ENCODE measurements at places on chromosomes 2 and 18. TPM values are rescaled to one million over a fixed set of nuclear protein-coding genes. Genes with fewer than 3 reads are reported as not detected.

Gene TGIF1
- 101 TPM for total RNA-seq

Gene CELF4
- not detected for total RNA-seq

Gene AMER3
- not detected for total RNA-seq

Gene ARHGAP15
- total RNA-seq: not detected

All from PC-3 (cell line).